ENCODE measurements at places on chromosomes 5 and 9. TPM values are rescaled to one million over a fixed set of nuclear protein-coding genes. Genes with fewer than 3 reads are reported as not detected.

Gene POU4F3
- not detected for total RNA-seq

Gene ALAD
- total RNA-seq, result 14.7 TPM

Gene PCDHB2
- total RNA-seq, result 23.1 TPM

Gene PCDHB15
- 8.7 TPM for total RNA-seq

Gene SARDH
- 15.2 TPM for total RNA-seq

Gene SLC36A2
- total RNA-seq, result not detected

Gene PLPPR1
- 0.44 TPM for total RNA-seq

Gene SLC6A19
- not detected for total RNA-seq

Gene NR4A3
- 0.46 TPM for total RNA-seq

Gene IL33
- not detected for total RNA-seq

Gene FGF18
- 1.4 TPM for total RNA-seq

Gene ERAP2
- 0.13 TPM for total RNA-seq

Gene C1QTNF3
- total RNA-seq, result 2.1 TPM

Gene GTF2H2C
- total RNA-seq, result 47.2 TPM

Gene SLC25A2
- 0.24 TPM for total RNA-seq

Gene C5orf52
- not detected for total RNA-seq

Gene C9
- 0.21 TPM for total RNA-seq

Gene TIMD4
- total RNA-seq, result 0.13 TPM

Gene ASPN
- total RNA-seq, result not detected

Gene PPP2R2B
- total RNA-seq, result 13.2 TPM

Gene TNFSF15
- total RNA-seq, result 0.09 TPM

Gene MZB1
- total RNA-seq, result 1.8 TPM

Gene SLC6A3
- total RNA-seq, result 0.53 TPM

Gene CRHBP
- not detected for total RNA-seq

Gene GKAP1
- 6.1 TPM for total RNA-seq

Gene SH3RF2
- 1.6 TPM for total RNA-seq

Gene FANCC
- total RNA-seq, result 14.3 TPM

Gene TRIM7
- total RNA-seq, result 1.4 TPM

Gene LRRTM2
- not detected for total RNA-seq

Gene PRDM9
- total RNA-seq, result not detected

Gene NELFB
- 94.7 TPM for total RNA-seq

Gene SPATA31A3
- total RNA-seq, result not detected

Gene MVB12B
- 5.7 TPM for total RNA-seq

Gene FOXD1
- total RNA-seq, result 7.9 TPM

Gene C5orf34
- 7.3 TPM for total RNA-seq

Gene WNK2
- 113 TPM for total RNA-seq

Gene TMEM232
- total RNA-seq, result 1.3 TPM

Gene LMX1B
- 12.4 TPM for total RNA-seq

Gene SPATA31D4
- total RNA-seq, result not detected

Gene HSPB3
- total RNA-seq, result not detected

Gene NFIB
- total RNA-seq, result 12.5 TPM

Gene KCNMB1
- 0.21 TPM for total RNA-seq

Gene SHISAL2B
- 11.1 TPM for total RNA-seq

Gene SFXN1
- 96.1 TPM for total RNA-seq

Gene PNPLA7
- 1.3 TPM for total RNA-seq
